CD4-positive, alpha-beta T cell treated with Interleukin-17A for 1 hour (primary cell): ENCODE measurements at places on chromosomes 16 and 17.
A peak's percentile ranks its signal among the peaks of the same experiment; 100 is the strongest.

DNA sequence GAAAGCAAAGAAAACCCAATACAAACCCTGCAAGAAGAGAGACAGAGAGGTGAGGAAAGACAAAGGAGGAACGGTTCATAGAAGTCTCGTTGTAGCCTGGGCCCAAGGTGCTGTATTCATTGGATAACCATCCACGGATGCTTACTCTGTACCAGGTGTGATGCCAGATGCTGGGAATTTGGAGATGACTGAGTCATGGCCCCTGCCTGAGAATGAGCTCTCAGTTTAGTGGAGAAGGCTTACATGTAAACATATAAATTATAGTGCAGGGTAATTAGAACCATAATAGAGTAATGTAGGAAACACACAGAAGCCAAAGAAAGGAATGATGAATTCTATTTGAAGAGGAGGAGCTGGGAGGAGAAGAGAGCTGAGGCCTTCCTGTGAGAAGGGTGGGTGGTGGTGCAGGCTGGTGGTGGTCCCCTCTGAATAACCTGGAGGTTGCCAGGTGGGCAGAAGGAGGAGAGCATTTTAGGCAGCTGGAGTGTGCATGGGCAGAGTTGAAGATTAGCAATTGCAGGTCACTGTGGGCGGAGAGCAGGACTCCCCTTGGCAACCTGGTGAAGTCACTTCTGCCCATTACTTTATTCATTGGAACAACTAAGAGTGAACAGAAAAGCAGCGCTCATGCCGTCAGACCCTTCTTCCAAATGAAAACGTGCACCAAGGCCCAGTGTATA, 7.7 kb upstream of the ZG16 start:
- no peak for DNase-seq

DNA sequence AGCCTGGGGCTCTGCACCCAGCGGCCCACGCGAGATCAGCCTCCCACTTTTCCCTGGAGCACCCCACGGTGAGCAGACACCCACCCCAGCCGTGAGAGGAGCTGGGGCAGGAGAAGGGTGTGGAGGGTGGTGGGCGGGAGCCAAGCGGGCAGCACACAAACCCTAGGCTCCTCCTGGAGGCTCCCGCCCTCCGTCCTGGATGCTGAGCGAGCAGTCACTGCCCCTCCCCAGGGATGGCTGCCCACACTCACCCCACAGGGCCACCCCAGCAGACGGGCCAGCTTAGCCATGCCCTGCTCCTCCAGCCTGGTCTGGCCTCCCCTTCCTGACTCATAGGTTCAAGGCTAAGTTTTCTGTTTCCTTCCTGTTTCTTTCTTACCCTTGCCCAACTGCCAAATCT, 15.7 kb upstream of the ABCC3 start:
- no peak for DNase-seq

DNA sequence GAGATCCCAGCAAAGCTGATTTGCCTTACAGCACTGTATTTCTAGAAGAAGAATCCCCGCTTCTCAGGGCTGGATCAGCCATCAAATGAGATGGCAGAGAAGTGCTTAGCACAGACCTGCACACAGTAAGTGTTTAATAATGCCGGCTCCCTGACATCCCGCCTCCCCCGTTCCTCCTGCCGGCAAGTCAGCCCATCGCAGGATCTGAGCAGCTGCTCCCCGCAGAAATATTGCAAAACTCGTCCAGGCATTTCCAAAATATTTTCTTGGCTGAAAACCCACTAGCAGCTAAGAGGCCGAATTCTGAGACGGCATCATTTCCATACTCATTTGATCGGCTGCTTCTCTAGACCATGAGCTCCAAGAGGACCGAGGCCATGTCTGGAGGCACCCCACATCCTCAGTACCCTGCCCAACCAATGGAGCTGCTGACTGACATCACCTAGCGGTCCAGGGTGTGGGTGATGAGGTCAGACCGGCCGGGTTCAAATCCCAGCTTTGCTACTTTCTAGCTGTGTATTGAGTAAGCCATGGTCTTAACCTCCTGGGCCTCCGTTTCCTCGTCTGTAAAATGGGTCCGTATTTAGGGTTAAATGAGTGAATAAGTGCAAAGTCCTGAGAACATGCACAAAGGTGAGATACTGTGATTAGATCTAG, 251.5 kb downstream of the KATNIP start:
- DNase-seq, result no peak

DNA sequence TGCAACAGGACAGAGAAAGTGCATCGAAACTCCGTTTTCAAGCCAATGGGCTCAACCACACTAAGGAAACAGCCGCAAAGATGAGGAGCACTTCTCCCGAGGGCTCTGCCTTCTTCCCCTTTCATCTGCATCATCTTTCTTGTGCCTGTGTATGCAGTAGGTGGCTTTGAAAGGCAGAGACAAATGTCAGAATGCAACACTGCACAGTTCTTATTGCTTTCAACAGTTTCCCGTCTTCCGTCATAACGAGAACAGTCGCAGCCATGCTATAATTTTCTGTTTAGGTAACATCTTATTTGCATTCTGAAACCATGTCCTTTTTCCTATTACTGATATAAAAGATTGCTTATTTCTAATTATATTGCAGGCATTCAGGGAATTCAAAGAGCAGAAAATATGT, 205.2 kb downstream of the SLC39A11 start:
- DNase-seq, result no peak

- DNase-seq, result no peak
These were observed 90.9 kb upstream of the CACNG3 start for GRCh38 chr16:24165273-24165672.

GRCh38 chr16:86621966-86622365, 43.6 kb downstream of the FOXL1 start:
- no peak for DNase-seq

- DNase-seq, result no peak
These were observed 42.1 kb downstream of the ABHD15 start for GRCh38 chr17:29524692-29525091.

DNA sequence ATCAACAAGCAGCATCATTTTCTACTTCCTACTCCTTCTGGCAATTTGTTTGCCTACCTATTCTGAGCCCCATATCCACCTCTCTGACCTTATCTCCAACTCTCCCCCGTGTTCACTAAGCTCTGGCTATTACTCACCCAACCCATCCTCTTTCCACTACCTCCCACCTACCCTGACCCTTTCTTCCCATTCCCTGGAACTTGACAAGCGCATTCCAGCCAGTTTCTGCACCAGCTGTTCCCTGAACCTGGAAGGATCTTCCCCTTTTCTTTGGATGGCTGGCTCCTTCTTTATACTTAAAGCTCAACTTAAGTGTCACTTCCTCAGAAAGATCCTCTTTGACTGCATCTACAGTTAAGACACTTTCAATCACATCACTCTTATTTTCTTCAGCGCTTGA, 2.2 kb downstream of the DCUN1D3 start:
- no peak for DNase-seq

GRCh38 chr16:66509576-66509975, 40.3 kb downstream of the TK2 start:
- no peak for DNase-seq

- DNase-seq, result no peak
These were observed 11.2 kb upstream of the ACSF2 start for GRCh38 chr17:50414808-50415207.

- no peak for DNase-seq
These were observed 28.6 kb downstream of the C16orf74 start for GRCh38 chr16:85722128-85722893.

DNA sequence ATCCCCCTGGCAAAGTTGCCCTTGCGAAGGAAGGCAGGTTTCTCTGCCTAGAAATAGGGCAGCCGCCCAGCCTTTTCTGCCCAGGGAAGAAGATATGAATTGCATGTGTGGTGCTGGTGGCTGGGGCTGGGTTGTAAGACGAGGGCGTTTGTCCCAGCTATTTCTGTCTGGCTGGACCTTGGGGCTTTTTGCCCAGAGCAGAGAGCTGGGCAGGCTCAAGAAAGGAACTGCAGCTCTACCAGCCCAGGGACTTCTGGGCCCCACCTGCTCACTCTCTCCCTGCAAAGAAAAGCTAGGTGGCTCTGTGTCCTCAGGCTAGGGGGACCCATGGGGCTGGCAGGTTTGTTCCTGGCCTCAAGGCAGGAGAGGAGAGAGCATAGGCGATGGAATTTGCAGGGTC, 586 bp downstream of the CACNG1 start:
- DNase-seq, result no peak

DNA sequence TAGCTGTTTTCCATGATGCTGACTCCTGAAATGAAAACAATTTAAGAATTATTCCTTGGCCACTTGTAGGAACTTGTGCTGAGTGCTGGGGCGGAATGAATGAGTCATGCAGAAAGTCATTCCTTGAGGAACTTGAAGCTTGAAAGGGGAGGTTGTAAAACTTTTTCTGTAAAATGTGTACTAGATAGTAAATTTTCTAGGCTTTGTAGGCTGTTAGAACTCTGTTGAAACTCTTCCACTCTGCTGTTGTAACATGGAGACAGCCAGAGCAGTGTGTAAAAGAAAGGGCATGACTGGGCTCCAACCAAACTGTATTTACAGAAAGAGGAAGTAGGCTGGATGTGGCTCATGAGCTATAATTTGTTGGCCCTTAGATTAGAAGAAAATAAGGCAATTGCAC, 46.1 kb downstream of the ABCA8 start:
- DNase-seq, result no peak

DNA sequence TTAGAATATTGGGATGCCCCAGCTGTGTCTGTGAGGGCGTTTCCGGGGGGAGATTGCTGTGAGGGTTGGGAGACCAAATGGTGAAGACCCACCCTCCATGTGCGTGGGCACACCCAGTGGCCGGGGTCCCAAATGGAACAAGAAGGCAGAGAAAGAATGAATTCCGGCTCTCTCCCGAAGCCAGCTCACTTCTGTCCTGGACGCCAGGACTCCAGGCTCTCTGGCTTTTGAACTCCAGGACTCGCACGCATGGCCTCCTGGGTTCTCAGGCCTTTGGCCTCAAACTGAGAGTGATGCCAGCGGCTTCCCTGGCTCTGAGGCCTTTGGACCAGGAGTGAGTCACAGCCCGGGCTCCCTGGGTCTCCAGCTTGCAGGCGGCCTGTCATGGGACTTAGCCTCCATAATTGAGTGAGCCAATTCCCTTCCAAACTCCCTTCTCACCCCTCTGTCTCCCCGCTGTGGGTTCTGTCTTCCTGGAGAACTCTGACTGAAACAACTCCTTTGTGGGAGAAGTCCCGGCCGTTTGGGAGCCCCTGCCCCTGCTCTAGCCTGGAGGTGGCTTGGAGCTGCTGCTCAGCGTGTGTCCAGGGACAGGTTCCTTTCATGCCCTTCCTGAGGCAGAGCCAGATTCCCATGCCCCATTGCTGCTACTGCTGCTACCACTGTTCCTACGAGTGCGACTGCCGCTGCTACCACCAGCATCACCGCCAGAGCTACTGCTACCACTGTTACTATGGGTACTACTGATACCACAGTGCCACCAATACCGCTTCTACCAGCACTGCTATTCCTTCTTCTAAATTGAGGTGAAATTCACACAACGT, 49.8 kb upstream of the CBX4 start:
- no peak for DNase-seq

DNA sequence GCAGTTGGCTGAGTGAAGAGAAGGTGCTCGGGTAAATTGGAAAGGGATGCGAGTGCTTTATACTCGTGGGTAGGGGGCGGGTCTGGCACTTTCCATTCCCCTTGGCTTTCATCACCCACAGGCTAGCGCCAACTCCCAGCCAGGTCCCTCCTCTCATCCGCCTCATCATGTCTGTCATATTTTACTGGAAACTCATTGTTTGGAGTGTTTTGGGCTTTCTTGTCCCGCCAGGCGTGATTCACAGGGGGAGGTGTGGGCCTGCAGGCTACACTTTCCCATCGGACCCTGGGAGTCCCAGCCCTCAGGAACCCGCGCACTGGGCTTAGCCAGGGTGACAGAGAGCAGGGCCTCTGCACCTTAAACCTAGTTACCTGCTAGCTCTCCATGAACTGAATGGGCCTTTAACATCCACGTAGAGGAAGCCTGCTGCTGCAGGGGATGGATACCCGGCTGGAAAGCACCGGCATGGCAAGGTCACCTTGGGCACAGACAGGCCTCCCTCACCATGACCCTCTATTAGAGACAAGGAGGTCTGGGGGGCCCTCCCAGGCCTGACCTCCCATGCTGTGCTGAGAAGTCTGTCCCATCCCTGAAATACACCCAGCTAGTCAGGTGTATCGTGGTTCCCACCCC, at the start of gene KRT14:
KRT14 (minus strand) TSS at position 33 of the 633 bp plus-strand sequence. CDS start 61 bp downstream, outside the sequence.
- no peak for DNase-seq

DNA sequence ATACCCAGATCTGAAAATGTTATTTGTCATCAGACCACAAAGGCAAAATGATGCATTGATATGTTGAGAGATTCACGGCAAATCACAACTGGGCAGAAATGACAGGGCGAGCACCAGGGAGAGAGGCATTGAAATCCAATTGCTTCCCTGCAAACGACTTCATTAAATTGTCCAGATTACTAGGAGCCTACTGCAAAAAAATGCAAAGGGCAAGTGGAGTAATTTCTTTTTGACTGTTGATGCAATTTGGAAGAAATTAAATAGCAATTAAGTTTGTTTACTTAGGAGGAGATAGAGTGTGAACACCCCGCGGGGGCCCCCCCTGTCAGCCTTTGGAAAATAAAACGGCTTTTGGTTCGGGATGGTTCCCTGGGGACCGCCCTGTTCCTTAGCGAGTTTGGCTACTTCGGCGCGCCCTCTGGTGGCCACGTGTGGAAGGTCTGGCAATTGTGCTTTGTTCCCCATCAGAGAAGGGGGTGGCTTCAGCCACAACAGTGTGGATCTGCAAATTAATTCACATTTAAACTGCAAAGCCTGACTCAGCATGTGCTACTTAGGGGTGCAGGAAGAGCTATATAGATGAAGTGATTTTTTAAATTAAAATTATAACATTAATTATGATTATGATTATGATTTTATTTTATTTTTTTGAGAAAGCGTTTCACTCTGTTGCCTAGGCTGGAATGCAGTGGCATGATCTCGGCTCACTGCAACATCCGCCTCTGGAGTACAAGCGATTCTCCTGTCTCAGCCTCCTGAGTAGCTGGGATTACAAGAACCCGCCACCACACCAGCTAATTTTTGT, 14.5 kb upstream of the TMC7 start:
- DNase-seq, result peak; percentile 78

GRCh38 chr16:85978291-85978775, 79.4 kb downstream of the IRF8 start:
- DNase-seq, result no peak

DNA sequence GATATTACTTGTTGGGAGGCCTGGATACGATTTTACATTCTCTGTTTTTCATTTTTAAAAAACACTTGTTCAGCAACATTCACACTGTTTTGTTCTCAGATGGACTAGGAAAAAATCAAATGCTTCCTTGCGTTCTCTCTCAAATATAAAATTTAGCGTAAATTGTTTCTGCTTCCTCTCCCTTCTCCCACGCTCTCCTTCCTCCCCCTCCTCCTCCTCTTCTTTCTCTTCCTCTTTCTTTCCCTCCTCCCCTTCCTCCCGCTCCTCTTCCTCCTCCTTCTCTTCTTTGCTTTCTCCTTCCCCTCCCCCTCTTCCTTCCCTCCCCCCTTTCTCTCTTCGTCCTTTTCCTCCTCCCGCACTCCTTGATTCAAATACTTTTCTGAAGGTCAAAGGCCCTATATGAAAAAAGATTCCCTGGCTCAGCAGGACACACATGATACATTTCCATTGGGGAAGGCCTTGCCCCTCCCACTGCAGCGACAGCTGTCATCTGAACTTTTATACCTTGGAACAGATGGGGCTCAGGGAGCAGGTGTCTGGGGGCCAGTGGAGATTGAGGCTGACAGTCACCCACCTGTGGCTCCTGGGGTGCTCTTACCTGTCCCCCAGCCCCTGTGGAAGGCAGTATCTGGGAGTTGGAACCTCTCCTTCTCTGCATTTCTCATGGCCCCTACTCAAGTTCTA, 99.4 kb upstream of the SDK2 start:
- no peak for DNase-seq
